Mesenteric fat pad (tissue), 1 donor: ENCODE measurements at places on chromosomes 3 and 15. TPM values are rescaled to one million over a fixed set of nuclear protein-coding genes. Genes with fewer than 3 reads are reported as not detected.

DNA sequence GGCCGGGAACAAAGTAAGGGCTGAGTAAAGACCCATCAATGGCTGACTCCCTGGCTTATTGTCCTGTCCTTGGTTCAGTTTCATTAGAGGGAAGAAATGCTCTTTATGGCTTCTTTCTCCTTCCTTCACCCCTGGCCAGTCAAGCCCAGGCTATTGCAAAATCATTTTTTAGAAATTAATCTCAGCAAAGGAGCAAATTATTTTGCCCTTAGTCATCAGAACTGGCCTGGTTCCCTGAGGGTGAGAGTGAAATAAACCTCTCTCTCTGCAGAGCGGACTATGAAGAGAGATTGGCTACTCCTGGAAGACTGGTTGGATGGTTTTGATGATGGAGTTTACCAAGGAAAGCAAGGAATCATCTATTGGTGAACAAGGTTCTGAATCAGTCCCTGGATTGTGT lies 52.7 kb upstream of the OXTR start:
- DNase-seq = no peak

GRCh38 chr3:78908236-78908635 lies 859.6 kb downstream of the ROBO1 start:
- no peak for DNase-seq

GRCh38 chr3:178001670-178002101 lies 534.5 kb upstream of the KCNMB2 start:
- no peak for DNase-seq

- no peak for DNase-seq
Observed at GRCh38 chr3:119401069-119401468, 62.3 kb downstream of the TMEM39A start.

DNA sequence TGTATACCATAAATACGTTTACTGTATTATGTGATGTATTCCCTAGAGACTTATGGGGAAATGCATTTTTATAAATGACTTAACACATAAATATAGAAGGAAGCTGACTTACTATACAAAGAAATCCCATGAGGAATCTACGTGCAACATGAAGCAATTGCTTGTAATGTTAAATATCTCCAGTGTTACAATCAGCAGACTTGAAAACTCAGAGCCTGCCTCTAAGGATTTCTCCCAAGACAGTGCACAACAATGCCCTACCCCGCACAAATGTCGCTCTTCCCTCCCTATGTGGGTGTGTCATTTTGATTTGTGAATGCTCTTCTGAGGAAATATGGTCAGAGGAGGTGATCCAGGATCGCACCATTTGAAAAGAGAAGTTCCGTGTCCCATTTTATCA lies 629.0 kb downstream of the NR2F2 start:
- DNase-seq = no peak

DNA sequence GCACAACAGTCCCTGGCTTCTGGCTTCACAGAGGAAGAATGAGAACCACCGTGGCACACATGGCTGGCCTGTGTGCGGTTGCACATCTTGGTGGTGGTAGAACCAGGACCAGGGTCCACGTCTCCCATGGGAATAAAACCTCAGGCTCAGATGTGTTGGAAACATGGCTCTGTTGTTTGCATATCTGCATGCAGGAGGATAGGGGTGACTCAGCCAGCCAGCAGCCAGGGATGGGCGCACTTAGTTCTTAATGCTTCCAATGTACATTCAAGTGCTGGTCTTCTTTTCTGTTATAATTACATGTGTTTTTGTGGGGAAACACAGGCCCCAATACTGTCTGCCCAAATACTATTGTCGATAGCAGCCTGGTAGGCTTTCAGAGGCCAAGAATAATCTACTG lies 35.8 kb upstream of the BCL2L10 start:
- DNase-seq = no peak

WDR72 gene
- not detected for total RNA-seq

PTX3 gene
- 618 TPM for total RNA-seq
